Activated CD4-positive, alpha-beta T cell treated with anti-CD3 and anti-CD28 coated beads for 24 hours (primary cell): ENCODE measurements at places on chromosomes 1 and 21.

- no peak for DNase-seq
Observed at GRCh38 chr1:54857141-54857540, 29.9 kb downstream of the DHCR24 start.

DNA sequence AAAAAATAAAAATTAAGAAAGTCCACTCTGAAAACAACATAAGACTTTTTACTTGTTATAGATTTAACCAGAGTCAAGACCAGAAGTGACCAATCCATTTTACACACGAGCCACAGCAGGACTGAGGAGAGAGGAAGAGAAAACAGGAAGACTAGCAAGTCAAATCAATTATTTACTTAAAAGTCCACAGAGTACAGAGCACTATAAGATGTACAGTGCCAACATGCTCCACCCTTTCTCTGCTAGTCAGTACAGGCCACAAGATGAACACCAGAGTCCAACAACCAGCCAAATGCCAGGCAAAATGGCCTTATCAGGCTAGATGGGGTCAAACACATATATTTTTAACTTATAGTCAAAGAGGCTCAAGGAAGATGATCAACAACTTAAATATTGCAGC is 19.5 kb downstream of the LUZP1 start:
- no peak for DNase-seq

- DNase-seq, result no peak
Observed at GRCh38 chr1:225977937-225978748, 21.0 kb downstream of the SDE2 start.

GRCh38 chr1:200128944-200129879 is 101.7 kb downstream of the NR5A2 start:
- DNase-seq, result no peak

GRCh38 chr1:59738591-59739015 is 76.1 kb upstream of the HOOK1 start:
- no peak for DNase-seq

DNA sequence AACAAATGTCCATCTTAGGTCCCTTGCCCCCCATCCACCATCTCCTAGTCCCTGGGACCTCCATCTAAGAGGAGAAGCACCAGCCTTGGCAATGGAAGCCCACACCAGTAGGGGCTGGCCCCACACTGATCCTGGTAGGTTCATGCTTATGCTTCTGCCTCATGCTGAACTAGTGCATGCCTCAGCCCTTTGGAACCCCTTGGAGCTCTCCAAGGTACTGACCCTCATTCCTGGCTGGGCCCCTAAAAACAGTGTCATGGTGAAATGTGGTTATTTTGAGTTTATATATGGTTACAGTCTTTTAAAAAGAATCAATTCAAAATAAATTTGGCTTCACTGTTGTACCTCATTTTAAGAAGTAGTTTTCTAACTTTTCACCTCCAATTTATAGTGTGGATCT is 108.3 kb downstream of the HIVEP3 start:
- no peak for DNase-seq

DNA sequence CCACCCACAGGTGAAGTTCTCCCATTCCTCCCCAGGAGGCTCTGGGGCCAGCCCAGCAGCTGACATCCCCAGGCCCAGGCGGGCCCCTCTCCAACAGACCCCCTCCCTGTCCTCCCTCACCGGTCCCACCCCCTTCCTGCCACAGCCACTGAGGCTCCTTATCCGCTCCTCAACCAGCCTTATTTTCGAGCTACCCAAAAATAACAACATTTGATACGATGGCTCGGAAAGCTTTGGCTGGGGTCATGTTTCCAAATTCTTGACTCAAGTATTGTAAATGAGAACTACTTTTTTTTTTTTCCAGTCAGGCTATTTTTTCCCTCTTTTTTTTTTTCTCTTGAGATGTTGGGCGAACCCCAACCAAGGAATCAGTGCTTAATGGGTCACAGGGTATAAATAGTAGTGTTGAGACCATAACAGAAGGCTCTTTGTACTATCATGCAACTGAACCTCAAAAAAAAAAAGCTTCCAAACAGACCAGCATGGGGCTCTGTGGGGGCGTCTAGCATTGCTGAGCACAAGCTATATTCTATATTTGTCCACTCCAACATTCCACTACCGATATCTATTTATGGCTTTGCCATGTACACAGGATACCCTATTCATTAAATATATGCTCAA is 27.2 kb downstream of the IRF2BP2 start:
- DNase-seq, result no peak

GRCh38 chr1:3065396-3065795 is 3.6 kb upstream of the PRDM16 start:
- no peak for DNase-seq

DNA sequence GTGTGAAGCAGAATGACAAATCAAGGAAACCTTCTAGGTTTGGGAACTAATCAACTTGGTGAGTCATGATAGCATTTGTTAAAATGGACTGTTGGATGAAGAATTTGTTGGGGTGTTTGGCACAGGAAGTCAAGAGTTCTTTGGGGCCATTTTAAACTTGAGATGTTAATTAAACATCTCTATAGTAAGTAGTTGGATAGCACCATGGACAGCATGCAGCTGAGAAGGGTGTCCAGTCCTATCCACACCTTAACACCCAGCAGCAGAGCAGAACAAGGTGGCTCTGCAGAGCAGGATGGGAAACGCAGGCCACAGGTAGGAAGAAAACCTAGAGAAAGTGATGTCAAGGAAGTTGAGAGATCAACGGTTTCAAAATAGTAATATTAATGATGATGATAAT is 52.5 kb downstream of the TNR start:
- no peak for DNase-seq

GRCh38 chr1:183246436-183246835 is 60.4 kb downstream of the LAMC2 start:
- no peak for DNase-seq

GRCh38 chr1:168775366-168775765 is 46.4 kb upstream of the DPT start:
- DNase-seq, result no peak

GRCh38 chr1:59290193-59290949 is 6.5 kb upstream of the FGGY start:
- no peak for DNase-seq

GRCh38 chr1:21391497-21391896 is 48.4 kb upstream of the NBPF3 start:
- DNase-seq, result no peak

DNA sequence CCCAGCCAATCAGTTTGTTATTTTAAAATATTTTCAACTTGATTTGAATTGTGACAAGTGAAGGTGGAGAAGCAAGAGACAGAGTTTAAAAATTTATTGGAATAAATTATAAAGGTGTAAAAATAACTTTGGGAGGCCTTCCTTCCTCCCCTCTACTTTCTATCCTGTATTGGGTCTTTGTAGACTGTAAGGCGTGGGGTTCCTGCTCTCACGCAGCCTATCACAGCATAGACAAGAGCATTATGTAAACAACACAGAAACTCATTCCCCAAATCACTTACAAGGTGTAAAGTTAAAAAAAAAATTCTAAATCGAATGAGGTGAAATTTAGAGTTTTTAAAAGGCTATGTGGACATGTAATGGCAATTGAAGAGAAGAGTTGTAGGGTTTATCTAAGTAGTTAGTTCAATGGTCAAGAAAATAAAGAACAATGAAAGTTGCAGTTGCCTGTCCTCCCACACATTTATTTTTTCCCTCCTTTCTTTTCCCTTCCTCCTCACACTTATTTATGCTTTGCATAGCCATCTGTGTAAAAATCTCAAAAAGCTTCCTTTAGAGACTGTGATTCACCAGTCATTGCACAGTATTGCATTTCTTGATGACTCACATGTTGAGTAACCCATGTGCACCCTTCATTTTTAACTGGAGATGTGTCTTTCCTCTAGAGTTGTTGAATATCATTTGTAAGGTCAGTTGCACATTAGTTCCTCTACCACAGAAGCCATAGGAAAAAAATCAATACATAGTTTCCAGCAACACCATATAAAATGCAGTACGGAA is 242.2 kb downstream of the PTPRC start:
- DNase-seq, result no peak

DNA sequence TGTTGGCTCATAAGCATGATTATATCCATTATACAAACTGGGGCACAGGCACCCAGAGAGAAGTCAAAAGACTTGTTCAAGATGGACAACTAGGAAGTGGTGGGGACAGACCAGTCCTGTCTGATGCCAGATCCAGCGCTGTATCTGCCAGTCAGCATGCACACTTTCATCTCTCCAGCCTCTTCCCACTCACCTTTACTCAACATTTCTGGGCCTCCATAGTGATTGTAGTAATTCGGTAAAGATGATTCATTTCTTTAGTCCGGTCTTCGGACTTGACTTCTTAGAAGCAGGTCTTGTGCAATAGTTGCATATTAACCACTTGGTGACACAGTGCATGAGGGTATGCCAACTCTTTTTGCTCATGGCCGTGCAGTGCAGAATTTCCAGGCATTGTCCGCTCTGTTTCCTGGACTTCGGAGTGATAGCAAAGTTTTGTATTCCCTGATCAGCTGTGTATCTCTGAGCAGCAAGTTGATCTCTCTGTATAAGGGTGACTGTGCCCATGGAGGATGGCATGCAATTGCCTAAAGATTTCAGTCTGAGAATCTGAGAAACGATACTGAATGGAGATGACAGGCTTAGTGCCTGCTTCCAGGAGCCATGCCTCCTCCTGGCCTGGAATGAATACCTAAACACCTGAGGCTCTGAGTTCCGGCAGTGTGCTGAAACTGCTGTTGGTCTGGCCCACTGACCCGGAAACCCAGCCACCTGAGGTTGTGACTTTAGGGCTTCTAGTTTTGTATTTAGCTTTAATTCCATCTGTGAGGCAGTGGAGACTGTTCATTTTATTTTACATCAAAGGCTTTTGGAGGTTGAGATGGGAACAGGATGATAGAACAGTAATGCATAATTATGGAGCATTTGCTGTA is 39.0 kb downstream of the GALNT2 start:
- no peak for DNase-seq

DNA sequence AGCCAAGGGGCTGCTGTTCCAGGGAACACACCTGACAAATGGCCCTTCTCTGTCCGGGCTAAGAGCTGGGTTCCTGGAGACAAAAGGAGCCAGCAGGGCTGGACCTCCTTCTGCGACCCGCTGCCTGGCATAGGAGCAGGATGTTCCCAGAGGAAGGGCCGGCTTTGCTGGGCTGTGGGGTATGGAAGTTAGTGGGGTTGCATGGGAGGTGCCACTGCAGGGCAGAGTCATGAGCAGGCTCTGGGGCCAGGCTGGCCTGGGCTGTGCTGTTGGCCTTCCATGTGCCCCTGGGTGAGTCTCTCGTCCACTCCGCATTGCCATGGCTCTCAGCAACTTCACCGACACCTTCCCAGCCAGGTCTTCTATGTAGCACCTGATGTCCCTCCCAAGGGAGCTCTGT is 507.6 kb downstream of the PTPRU start:
- DNase-seq, result no peak

GRCh38 chr1:54404939-54405897 is 976 bp downstream of the SSBP3 start:
- DNase-seq, result no peak

- DNase-seq, result no peak
Observed at GRCh38 chr1:23555986-23556634, 3.2 kb downstream of the ID3 start.

GRCh38 chr1:35192056-35192852 is 691 bp downstream of the SFPQ start:
- DNase-seq, result peak; percentile 87

DNA sequence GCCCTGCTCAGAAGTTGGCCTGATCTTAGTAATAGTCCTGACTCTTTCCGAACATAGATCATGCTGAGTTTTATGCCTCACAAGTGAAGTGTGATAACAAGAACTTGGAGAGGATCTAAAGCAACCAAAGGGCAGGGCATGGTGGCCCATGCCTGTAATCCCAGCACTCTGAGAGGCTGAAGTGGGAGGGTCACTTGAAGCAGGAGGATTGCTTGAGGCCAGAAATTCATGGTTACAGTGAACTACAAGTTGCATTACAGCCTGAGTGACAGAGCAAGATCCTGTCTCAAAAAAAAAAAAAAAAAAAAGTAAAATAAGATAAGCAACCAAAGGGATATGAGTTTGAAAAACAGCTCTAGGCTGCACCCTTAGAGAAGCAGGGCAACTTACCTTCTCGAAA is 18.5 kb upstream of the BCL9 start:
- no peak for DNase-seq

- no peak for DNase-seq
Observed at GRCh38 chr1:181079382-181079781, 9.1 kb upstream of the IER5 start.

- DNase-seq, result no peak
Observed at GRCh38 chr1:64478594-64479470, 8.9 kb downstream of the CACHD1 start.

DNA sequence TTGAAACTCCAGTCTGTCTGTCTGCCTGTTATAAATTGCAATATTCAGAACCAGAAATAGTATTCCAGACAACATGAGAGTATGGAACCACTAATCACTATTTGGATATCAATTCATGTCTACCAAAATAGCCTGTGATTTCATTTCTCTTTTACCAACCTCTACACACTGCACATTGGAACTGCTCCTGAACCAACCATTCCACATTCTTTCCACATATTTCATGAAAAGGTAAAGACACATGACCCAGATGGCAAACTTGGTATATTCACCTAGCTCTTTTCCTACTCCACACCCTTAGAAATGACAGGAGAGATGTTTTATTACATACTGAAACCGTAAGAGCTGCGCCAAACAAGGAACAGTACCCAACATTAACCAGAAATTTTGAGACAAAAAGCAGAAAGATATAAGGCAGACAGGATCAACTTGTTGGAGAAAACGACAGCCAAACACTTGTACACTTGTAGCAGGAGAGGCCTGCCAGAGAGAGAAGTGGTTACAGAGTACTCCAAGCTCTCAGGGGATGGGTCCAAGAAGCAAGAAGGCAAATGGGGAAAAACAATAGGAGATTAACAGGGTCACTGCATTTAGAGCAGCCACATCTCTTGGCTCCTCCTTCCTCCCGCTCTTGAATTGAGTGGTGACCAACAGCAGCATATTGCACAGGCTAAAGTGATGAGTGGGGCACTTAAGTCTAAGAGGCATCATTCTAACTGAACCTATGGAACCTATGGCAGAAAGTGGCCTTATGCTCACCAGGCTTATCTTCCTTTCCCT is 148.7 kb downstream of the SETD4 start:
- DNase-seq, result no peak

GRCh38 chr1:221138516-221138915 is 259.3 kb downstream of the HLX start:
- no peak for DNase-seq

- DNase-seq, result no peak
Observed at GRCh38 chr21:42997053-42997452, 22.7 kb downstream of the PKNOX1 start.

DNA sequence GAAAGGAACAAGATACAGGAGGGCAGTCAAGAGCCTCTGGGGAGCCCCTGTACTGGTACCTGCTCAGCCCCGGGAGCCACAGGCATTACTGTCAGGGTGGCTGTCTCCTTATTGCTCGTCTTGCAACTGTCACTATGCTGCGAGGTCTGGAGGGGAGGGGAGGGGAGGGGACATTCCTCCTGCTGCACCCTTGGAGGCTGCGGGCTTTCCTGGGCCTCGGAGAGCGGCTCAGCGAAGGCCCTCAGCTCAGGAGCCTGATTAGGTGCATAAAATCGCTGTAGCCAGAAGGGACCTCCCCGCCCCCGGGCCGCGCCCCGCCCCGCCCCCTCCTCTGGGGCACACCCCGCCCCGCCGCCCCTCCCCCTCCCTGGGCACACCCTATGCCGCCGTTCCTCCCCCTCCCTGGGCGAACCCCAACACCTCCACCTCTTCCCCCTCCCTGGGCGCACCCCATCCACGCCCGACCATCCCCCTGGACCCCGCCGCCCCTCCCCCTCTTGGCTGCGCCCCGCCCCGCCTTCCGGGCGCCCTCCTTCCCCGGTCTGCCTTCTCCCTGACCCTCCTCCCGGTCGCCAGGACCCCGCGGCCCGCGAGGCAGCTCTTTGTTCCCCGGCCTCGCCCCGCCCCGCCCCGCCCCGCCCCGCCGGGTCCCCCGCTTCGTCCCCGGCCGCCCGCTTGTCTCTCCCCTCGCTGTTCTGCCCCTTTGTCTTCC is 35.5 kb downstream of the CACHD1 start:
- DNase-seq, result peak; percentile 27
